ENCODE measurements at places on chromosomes 6 and 20.

GRCh38 chr6:98529364-98529763, 305.0 kb upstream of the POU3F2 start:
- no peak for DNase-seq

DNA sequence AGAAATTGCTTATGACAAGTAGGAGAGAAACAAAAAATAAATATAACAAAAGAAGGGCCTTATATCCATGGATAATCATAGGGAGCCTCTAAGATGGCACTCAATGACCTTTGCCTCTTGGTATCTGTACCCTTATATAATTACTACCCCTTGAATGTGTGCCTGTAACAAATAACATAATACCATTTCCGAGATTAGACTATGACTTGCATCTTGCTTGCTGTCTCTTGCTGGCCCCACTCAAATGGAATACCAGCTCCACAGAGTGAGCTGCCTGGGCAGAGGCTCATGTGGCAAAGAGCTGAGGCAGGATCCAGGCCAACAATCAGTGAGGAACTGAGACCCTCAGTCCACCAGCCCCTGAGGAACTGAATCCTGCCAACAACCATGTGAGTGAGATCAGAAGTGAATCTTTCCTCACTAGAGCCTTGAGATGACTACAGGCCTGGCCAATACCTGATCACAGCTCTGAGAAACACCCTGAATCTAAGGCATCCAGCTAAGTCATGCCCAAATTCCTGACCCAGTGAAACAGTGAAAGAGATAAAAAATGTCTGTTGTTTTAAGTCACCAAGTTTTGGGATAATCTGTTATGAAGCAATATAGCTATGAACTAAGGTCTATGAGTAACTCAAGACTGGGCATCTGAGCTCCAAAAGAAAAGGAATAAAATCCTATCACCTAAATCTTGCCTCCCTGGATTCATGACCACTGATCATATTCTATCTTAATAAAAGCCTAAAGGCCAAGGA, 5.5 kb downstream of the KATNA1 start:
- no peak for DNase-seq

DNA sequence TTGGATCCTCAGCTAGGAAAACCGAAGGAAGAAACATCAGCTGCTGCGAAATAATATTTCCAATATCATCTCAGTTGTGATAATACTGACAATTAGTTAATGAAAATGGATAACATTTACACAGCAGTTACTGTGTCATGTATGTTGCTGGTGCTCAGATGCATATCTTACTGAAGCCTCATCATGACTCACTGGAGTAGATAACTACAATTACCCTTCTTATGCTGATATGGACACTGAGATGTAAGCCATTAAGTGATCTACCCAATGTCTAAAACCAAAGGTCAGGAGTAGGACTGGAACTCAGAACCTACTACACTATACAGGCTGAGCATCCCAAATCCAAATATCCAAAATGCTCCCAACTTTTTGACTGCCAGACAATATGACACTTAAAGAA, 54.7 kb upstream of the LYRM2 start:
- no peak for DNase-seq

DNA sequence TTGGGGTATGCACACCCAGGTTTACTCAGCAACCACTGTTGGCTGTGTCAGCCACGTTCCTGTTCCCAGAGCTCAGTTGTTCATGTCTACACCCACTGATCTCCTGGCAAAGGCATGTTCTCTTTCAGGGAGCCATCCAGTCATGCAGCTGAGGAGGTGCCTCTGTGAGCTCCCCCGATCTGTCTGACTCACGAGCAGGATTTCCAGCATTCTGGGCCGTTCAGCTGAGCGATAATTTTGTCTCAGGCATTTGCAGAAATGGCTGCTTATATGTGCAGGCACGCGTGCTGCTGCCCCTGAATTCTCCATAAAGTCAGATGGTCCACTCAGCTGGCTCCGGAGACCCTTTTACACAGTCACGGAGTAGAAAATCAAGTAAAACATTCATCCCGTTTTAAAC, 78.4 kb upstream of the IYD start:
- DNase-seq, result no peak

DNA sequence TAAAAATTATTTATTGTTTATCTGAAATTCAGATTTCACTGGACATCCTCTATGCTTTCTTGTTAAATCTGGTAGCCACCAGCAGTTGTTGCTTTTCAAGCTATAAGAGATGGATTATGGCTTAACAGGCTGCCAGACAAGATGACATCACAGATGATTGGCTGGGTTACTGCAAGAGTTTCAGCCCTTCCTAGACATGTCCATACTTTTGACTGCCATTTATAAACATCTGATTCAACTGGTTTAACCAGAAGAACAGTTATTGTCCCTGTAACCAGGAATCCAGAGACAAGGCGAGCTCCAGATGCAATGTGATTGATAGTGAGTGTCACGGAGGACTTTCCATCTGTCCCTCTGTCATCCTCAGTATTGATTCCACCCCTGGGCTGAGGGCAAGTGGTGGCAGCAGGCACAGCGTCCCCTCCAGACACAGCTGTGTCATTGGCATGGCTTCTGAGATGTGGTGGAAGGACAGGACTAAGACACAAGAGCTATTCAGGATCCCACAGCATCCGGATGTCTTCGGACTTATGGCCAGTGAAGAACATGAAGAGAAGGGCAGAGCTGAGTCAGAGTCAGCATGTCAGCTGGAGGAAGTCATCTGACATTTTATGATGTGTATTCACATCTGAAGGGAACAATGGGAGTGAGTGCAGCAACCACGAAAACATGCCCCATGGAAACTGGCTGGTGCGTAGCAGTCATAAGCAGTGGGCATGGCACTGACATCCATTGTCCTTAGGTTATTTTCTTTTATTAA, 284.5 kb upstream of the CDYL start:
- DNase-seq, result no peak

GRCh38 chr20:58099956-58100730, 128.3 kb downstream of the ANKRD60 start:
- no peak for DNase-seq

Data from DMS79 (cell line).